ENCODE measurements at places on chromosomes 7 and 10.

DNA sequence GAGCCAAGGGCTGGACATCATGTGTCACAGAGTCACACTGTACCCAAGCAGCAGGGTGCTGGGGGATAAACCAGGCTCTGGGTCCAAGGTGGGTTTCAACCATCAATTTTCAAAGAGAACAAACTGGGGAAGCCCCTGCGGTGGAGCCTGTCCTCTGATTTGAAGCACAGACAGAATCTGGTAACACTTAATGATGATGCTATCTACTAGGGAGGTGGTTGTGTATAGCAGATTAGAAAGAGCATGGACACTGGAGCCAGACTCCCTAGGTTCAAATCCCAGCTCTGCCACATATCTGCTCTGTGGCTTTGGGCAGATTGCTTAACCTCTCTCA is 204.9 kb upstream of the ZMIZ1 start:
- DNase-seq = no peak

GRCh38 chr10:43691485-43691884 is 42.8 kb upstream of the ZNF32 start:
- no peak for DNase-seq

- DNase-seq = no peak
These were observed 59.2 kb upstream of the CHCHD3 start for GRCh38 chr7:133140994-133141595.

GRCh38 chr7:51636503-51636902 is 319.9 kb upstream of the COBL start:
- no peak for DNase-seq
